Activated effector memory CD4-positive, alpha-beta T cell treated with Interleukin-2 at 50 U/mL for 16 hours (primary cell): ENCODE measurements at places on chromosomes 11 and 22.
A peak's percentile ranks its signal among the peaks of the same experiment; 100 is the strongest.

DNA sequence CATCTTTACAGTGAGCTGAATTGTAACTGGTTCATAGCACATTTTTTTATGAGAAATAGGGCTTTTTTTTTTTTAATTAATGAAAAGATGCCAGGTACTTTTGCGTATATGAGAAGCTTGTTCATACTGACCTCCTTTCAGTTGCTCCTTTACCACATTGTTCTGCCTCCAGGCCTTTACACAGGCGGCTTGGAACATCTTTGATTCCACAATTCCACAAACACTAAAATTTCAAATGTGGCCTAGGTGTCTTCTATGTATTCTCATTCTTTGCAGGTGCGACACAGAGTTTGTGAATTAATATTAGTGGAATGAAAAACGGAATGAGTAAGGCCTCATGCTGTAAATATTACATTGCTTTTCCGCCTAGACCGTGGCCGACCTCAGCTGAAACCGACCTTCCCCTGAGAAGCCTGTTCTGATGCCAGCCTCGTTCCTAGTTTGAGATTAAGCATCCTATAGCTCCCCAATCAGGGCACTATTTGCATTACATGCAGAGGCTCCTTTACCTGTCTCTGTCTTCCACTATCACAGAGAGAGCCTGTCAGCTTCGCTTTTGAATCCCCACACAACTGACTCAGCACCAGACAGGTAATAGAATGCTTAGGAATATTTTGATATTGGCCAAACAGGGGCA, 125.8 kb downstream of the LDLRAD3 start:
- DNase-seq: no peak

DNA sequence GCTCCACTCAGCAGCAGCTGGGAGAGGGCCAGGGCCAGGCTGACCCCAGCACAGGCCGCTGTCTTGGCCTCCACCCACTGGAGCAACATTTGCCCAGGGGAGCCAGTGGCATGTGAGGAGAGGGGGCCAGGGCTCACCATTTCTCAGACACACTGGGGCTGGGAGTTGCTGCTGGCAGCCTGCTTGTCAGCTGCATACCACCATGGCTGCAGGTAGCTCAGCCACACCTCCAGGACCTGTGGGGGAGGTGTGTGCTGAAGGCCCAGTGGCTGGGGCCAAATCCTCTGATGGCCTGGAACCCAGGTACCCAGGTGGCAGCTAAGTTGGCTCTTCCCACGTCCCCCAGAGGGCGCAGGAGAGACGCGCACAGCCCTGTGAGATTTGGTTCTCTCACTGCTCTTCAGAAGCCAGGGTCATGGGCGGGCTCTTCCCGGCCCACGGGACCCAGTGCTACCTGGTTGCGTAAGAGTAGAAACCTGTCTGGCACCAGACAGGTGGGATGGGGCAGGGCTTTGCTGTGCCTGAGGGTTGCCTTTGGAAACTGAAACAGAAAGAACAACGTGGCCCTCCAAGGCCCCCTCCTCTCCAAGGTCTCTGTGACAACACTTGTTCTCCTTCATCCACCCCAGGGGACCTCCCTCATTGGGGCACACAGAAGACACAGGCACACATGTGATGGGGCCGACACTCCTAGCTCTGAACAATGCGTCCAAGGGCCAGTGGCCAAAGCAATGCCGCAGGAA, 98.8 kb downstream of the MED15 start:
- DNase-seq: peak; percentile 54

GRCh38 chr11:100367892-100368291, 319.2 kb upstream of the ARHGAP42 start:
- no peak for DNase-seq

- no peak for DNase-seq
Measured at GRCh38 chr22:38074181-38075104, 9.5 kb downstream of the SLC16A8 start.

DNA sequence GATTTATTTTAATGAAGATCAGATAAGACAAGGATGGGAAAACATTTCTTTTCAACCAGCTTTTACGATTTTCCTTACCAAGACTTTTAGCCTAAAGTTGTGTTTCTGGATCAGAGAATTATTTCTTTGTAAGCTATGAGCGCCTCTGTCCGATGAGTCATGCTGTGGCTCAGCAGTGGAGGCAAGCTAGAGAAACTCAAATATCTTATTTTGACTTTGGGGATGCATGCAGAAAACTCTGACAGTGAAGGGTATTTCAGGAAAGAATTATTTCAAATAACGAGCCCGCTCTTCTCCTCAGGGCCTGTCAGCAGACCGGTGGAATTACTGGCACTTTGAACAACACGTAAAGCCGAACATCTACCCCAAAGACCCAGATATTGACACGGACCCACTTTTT, 77.9 kb upstream of the OR5AK2 start:
- no peak for DNase-seq

DNA sequence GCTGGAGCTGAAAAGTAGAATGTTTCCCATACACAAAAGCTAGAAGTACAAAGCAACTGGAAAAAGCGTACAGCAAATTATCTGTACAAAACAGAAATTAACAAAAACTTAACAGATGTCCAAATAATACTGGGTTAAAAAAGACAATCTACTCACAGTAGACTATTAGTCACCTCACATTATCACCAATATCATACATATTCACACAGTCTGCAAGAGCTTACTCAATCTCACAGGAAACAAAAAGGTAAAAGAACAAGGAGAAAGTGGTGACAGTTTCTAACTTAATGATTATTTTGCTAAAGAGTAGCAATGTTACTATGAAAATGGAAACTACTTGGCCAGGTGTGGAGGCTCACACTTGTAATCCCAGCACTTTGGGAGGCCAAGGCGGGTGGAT, 11.9 kb downstream of the CELF1 start:
- no peak for DNase-seq

DNA sequence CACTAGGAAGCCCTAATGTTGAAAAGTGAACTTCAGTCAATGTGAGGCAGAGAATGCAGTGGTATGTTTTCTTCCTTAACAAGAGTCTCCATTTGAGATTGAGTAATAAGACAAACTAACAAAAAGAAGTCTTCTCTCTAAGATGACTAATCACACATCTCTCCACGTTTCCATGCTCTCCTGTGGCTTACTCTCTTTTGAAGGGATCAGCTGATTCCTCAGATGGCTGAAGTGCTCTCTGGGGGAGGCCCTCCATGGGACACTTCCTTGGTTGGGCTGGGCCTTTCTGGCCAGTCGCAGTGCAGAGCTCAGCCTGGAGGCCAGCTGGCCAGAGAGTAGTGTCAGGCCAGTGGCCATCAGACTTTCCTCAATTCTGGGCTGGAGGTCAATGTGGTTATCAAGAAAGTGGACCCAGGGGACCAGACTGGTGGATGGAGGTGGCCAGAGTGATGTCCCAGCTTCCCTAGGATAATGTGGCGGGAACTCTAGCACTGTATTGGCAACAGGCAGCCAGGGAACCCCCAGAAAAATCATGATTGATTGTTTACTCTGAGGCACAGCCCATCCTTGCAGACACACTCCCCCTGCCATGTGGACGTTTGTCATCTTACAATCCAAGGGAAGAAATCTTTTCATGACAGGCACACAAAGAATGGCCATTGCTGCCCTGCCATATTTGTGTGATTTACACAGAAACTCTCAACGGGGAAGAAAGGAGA, 14.5 kb downstream of the CSRP3 start:
- no peak for DNase-seq

GRCh38 chr11:119391275-119391674, 9.8 kb upstream of the USP2 start:
- DNase-seq: no peak

DNA sequence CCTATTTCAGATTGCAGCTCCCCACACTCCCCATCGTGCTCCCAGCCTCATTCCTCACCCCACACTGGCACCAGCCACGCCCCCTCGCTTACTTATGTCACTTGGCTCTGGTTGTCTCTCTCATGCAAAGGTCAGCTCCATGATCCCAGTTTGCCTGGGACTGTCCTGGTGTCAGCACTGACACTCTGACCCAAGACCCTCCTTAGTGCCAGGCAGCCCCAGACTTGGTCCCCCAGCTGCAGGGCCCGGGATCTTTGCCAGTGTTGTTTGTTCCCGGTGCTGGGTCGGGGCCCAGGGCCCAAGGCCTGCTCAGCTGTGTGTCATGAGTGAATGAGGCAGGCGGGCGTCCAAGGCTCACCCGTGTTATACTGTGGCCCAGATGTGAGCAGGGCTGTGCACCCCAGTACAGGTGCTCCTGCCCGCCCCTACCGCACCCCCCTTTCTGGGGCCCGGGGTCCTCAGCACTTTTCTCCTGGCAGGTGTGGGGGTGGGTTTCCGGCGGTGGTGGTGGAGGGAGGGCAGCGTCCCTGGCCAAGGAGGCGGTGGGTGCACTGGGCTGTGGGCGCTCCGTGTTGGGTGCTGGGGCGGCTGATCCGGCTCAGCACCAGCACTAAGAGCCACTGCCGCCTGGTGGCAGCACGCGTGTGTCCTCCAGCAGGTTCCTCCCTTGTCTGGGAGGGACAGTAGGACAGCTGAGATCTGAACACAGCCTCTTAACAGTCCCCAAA, 19.5 kb downstream of the IL17REL start:
- peak; percentile 51 for DNase-seq

DNA sequence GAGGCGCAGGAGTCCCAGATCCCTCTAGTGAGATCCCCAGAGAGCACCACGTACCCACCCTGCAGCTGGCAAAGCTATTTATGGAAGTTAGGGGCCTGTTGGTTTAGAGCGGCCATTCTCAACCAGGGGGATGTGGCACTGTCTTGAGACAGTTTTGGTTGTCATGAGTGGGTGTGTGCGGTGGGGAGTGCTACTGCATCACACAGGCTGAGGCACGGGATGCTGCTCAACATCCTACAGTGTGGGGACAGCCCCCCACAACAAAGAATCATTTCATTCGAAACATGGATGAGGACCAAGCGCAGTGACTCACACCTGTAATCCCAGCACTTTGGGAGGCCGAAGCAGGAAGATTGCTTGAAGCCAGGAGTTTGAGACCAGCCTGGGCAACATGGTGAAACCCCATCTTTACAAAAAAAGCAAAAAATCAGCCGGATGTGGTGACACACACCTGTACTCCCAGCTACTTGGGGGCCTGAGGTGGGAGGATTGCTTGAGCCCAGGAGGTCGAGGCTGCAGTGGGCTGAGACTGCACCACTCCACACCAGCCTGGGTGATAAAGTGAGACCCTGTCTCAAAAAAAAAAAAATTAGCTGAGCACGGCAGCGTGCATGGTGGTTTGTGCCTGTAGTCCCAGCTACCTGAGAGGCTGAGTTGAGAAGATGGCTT, 28.2 kb downstream of the GGT5 start:
- no peak for DNase-seq

- no peak for DNase-seq
Measured at GRCh38 chr11:95121698-95122097, 32.1 kb downstream of the ENDOD1 start.

DNA sequence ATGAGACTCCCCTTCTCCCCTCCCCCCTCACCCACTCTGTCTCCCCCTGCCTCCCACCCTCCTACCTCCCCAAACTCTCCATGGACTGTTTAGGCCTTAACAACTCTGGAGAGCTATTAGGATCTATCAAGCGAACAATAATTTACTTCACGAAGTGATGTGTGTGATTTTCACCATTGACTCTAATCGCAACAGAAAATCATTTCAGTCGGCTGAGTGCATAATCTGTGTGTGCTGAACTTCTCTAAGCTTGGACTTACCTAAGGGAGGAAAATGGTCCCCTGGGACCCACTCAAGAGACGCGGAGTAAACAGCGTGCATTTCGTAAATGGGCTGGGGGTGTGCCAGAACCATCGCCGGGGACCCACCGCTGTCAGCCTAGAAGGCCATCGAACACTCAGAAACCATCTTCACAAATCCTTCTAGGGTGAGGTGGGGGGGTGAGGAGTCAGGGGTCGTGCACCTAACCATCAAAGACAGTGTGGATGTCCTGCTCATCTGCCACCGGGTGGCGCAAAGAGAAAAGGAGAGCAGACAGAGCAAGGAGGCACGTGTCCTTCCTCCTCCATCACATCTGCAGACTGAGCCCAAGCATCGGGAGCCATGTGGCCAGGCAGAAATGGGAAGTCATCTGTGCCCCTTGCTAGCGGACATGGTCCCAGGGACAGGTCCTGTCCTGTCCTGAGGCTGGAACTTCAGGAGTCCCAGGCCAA, 62.1 kb upstream of the NUP50 start:
- peak; percentile 1 for DNase-seq

DNA sequence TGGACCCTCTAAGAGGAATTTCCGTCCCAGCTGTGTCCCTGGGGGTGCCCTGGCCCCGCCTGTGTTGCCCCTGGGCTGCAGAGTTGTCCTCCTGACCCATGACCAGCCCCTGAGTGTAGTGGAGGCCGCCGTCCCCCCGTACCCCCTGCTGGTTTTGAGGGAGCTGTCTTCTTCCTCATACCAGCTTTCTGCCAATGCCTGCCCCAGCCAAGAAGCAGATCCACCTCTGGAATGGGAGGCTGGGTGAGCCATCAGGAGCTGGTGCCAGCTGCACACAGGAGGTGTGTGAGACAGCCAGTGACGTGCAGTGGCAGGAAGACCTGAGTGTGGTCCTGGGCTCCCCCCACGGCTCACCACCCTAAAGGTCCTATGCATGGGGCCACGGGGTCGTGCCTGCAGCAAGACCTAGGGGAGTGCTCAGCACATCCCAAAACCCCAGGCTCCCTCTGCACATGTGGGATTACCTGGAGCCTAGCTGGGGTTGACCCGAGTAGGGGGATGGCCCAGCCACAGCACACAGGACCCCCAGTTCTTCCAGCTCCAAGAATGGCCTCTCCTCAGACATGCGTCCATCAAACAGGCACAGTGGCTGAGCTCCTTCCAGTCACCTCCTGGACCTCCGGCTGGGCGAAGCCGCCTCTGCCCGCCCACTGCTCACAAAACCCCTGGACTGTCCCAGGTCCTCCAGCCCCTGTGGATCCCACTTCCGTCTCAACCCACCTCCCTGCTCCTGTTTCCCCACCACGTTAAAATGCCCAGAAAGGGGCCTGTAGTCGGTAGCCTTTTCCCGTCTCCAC, 647.6 kb downstream of the BRD1 start:
- DNase-seq: no peak

GRCh38 chr22:38035530-38035885, 21.7 kb upstream of the PICK1 start:
- no peak for DNase-seq

DNA sequence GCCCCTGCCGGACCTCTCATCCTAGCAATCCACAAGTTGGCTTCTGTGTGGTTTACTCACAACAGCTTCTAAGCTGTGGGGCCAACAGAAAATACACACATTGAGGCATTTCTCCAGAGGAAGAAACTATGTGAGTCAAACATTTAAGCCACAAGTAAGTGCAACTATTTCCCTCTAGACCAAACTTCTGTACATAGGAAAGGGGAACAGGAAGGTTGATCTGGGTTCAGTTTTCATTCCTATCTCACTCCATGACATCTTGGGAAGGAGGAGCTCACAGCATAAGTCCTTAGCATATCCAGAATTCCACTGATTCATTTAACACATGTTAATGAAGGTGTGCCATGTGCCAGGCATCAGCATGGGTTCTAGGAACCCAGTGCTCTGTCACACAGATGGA, 72.8 kb upstream of the PICALM start:
- no peak for DNase-seq
